Effector CD4-positive, alpha-beta T cell (primary cell): ENCODE measurements at places on chromosomes 7 and 10.

GRCh38 chr10:23200997-23201652 is 9.0 kb downstream of the PTF1A start:
- no peak for DNase-seq

- no peak for DNase-seq
Measured at GRCh38 chr10:88115968-88116367, 252.5 kb downstream of the PTEN start.

DNA sequence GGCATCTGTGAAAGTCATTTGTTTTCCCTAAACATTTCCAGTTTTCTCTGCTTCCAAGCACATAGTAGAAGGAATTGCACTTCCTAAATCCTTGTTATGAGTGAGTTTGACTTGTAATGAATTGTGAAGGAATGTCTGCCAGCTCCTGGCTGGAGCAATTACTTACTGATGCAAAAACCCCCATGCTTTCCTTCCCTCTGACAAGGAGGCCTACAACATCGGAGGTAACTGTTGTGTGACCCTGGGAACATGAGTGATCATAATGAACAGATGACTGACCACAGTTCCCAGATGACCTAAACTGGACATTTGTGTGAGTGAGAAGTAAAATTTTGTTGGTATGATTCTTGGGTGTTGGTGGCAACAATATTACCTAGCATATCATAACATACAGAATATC is 21.4 kb upstream of the CPVL start:
- no peak for DNase-seq

DNA sequence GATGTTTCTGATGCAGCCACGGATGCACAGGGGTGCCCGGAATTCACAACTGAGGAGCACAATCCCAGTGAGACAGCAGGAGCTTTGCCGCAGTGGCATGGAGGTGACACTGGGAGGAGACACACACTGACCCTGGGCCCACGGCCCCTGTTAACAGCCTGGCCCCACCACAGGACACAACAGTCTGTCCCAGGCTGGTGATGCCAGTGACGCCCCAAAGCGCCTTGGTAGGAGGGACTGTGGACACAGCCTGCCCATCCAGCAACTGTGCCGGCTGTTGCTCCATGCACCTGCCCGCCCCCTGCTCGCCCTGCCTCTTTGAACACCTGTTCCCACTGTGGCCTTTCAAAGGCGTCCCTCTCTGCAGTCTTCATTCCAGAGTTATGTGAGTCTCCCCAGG is 49.8 kb downstream of the KLF6 start:
- no peak for DNase-seq

DNA sequence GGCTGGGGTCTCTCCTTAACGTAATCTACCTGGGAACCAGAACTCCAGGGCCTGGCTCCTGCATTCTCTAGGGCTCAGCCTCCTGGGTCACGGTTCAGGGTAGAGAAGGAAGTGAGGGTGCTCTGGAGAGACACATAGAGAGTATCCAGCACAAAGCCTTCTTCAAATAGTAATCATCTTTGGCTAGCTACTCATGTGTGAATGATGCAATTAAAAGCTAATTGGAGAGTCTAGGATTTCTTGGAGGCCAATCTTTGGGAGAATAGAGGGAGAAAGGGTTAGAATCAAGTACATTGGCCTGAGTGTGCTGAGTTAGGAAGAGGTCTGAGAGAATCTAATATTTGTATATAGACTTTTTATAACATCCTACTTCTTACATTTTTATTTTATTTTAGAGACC is 24.0 kb upstream of the MALRD1 start:
- DNase-seq = no peak

DNA sequence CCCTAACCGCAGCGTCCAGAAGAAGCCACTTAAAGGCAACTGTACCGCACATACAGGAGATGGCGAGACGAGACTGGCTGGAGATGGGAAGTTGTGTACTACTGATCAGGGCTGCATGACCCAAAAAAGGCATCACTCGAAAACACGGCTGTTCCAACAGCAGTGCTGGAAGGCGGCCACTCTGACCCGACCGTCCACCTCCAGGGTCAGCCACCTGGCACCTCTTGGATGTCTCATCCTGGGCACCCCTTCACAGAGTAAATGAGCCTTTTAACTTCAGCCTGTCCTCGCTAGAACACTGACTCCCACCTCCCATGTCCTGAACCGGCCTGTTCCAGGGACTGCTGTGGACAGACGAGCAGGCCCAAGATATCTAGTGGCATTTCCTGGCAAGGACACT is 180.7 kb downstream of the DIP2C start:
- no peak for DNase-seq

- DNase-seq = no peak
Measured at GRCh38 chr7:28104041-28104541, 76.5 kb downstream of the JAZF1 start.

- DNase-seq = no peak
Measured at GRCh38 chr7:138934367-138934766, 46.8 kb downstream of the KIAA1549 start.

DNA sequence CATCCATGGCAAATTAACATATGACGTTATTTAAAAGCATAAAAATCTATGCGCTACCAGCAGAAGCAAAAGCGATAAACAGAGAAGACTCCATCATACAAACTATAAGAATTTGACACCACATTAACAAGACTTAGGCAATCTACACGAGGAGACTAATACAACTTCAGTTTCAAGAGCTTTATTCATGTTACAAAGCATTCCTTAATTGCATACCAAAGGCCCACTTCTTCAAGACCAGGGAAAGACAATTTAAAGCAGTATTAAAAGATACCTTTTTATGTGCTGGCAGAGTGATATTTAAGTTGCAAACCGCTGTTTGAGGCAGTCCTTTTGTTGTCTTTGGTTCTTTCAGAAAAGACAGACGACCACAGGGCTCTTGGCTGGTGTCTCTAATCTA is 176.0 kb upstream of the CCDC6 start:
- no peak for DNase-seq

- DNase-seq = no peak
Measured at GRCh38 chr7:17184805-17185689, 113.4 kb upstream of the AHR start.

DNA sequence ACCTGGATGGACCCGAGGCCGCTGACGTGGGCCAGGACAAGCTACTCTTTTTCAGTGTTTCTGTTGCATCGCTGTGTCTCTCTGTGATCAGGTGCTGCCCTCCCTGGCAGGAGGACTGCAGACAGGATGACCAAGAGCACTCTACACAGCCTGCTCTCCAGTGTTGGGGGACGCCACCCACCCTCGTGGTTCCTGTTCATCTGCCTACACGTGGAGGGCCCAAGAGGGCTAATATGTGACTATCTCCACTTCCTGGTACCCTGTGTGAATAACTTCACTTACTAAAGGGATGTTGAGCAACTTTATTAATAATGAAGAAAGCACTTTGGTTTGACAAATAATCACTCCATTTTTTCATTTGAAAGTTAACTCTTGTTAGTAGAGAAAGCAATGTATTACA is 101.3 kb downstream of the EGFR start:
- no peak for DNase-seq

DNA sequence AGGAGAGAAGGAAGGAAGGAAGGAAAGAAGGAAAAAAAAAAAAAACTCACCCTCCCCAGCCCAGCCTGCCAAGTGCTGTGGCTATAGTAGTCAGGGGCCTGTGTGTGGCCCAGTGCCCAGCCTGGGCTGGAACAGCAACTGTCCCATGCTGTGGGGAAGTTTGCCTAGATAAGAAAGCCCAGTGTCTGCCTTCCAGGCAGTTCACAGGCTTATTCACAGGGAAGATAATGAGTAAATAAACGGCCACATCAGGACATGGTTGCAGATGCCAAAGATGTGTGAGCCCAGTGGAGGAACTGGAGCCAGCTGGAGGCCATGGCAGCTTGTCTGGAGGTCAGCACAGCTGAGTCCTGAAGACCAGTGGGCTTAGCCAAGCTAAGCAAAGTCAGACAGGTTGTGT is 132.4 kb upstream of the FOXK1 start:
- DNase-seq = no peak

GRCh38 chr7:50069613-50070012 is 23.4 kb downstream of the ZPBP start:
- DNase-seq = no peak

- DNase-seq = no peak
Measured at GRCh38 chr10:125868372-125868975, 12.6 kb downstream of the DHX32 start.

DNA sequence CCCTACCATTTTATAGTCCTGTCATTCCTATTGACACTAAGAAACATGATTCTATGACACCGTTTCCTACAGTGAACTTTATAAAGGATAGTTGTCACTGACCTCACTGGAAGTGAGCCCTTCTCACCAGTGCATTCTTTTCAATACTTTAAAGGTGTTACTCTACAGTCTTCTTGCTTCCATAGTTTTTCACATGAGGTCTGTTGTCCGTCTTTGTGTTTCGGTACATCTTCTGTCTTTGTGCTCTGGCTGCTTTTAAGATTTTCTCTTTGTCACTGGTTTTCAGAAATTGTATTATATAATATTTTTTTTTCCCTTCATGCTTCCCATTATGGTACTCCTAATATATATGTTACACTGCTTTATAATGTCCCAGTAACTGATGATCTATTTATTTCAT is 174.2 kb downstream of the KIF20B start:
- no peak for DNase-seq

DNA sequence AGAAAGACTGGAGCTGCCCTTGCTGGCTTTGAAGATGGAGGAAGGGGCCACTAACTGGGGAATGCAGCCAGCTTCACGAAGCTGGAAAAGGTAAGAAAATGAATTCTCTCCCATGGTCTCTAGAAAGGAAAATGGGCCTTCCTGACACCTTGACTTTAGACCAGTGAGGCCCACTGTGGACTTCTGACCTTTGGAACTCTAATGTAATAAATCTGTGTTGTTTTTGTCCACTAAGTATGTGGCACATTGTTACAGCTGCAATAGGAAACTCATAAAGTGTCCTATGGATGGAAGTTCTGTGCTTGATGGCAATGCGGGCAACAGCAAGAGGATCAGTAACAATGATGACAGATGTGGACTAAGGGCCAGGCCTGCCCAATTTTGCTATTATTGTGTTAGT is 20.9 kb downstream of the DNAJB9 start:
- DNase-seq = no peak

DNA sequence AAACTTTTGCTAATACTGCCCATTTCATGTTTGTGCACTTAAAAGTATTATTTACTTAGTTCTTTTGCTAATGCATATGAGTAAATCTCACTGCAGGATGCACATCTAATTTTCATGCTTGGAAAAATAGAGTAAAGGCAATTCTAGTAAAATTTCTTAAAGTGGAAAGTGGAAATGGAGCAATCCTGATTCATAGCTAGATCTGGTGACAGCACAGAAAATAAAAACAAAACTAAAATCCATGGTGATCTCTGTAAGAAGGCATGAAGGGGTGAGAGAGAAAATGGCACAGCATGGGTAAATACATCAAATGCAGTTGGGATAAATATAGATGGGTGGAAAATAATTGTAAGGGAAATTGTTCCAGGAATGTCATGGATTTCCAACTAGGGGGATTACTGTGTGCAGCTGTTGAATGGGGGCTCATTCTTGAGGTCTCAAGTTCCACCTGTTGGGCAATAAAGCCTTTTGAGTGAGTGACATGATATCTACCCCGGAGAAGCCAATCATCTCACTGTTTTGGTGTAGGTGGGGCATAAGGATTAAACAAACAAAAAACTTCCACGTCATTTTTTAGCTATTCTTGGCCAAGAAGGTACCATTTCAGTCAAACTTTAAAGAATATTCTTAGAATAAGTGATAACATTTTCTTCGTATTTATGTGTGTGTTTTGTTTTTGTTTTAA is 1.7 kb upstream of the MCU start:
- DNase-seq = no peak

DNA sequence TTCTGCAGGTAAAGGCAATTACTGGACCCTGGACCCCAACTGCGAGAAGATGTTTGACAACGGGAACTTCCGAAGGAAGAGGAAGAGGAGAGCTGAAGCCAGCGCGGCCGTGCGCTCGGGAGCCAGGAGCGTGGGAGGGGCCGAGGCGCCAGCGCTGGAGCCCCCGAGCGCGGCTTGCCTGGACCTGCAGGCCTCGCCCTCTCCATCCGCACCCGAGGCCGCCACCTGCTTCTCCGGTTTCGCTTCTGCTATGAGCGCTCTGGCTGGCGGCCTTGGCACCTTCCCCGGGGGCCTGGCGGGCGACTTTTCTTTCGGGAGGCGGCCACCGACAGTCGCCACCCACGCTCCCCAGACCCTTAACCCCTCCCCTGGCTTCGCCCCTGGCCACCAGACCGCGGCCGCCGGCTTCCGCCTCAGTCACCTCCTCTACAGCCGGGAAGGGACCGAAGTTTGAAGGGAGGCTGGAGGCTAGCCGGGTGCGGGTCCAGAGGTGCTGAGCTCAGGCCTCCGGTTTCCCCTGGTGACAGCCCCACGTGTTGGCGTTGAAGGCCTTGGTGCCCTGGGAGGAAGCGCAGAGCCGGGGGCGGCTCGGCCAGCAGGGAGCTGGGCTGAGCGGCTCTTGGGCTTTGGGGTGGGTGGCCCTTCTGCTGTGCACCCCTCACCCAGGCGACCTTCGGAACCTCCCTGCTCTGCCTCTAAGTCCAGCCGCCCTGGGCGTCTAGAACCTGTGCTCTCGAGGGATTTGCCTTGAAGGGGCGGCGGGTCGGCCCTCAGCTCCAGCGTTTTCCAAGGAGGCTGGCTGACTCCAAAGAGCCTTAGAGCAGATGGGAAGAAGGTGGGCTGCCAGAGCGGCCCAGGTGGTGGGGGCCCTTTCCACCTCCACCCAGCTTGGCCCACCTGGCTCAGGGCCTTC is 1.8 kb downstream of the FOXI2 start:
- no peak for DNase-seq
